ENCODE measurements at places on chromosomes 12 and 14.

- DNase-seq, result no peak
Measured at GRCh38 chr14:79502751-79503148, 708.6 kb downstream of the DIO2 start.

DNA sequence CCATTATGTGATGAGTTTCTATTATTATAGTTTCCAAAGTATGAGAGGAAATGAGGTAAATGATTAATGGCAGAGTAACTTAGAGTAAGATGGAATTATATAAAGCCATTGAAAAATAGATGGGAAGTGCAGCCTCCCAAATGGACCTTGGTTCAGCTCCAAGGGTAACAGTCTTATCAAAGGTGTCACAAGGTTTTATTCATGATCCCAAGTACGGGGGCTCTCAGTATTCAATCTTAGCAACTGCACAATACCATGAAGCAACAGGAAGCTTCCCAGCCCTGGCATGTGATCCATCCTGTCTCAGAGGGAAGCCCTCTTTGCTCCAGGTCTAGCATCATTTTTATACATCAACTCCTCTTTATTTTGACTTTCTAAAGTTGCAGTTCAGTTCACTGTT, 948.2 kb downstream of the GALC start:
- DNase-seq, result no peak

DNA sequence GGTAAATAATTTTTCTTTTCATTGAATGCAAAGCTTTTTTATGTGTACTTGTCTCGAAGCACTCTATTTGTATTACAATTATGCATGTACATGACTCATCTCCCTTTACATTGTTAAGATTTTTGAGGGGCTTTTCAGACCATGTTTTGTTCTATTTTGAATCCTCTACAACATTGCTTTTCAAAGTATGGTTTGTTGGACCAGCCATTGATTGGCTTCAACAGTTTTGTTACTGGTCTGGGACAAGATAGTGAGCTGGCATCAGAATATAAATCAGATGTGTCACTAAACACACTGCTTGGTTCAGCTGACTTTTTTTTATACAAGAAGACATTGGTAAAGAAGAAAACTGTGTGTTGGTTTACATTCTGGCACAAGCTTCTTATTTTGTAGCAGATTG, 122.3 kb downstream of the MON2 start:
- DNase-seq, result no peak

- DNase-seq, result no peak
Measured at GRCh38 chr12:45655743-45656142, 73.8 kb upstream of the ARID2 start.

GRCh38 chr14:56394826-56395530, 184.6 kb upstream of the TMEM260 start:
- DNase-seq, result no peak

GRCh38 chr14:22303589-22304195, 285.3 kb downstream of the DAD1 start:
- DNase-seq, result no peak

- DNase-seq, result no peak
Measured at GRCh38 chr14:101992708-101993107, 28.3 kb downstream of the DYNC1H1 start.

- DNase-seq, result no peak
Measured at GRCh38 chr14:19918553-19919264, 1.7 kb upstream of the OR4K5 start.

DNA sequence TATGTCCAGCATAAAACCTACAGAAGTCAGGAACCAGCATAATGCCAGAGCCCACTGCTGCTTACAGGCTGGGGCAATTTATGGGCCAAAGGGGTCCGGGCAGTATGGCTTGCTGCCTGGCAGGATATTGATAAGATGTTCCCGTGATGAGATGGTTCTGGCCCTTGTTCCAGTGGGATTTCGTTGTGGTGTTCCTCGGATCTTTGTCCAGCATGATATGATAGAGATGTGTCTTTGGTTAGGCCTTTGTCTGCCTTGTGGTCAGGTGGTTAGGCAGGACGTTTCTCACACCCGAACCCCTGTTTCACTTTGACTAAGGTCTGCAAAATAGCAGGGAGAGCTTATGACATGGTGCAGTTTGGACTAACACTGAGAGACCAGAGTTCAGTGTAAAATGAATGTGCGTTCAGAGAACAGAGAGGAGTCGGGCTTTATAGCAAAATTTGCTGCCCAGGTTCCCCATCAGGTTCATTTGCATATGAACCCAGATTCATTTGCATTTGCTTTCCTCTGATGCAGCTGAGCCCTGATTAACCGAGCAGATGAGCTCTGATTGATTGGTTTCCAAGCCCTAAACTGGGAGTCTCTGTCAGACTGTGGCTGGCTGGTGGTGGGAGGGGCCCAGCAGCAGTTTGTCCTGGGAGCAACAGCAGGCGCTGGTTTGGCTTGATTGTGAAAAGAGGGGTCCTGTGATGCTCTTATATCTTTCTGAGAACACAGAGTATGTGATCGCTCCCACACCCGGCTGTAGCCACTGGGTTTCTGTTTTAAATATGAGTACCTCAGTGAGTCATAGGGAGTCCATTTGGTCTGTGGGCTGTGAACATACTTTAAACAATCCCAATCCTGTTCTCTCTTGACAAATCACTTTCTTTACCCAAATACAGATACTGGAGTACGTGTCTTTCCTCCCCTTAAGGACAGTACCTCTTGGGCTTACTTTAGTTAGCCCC, 156.3 kb upstream of the PZP start:
- no peak for DNase-seq

Measured in HEK293T (cell line).